Caki2 (cell line): ENCODE measurements at places on chromosomes 2 and 18. TPM values are rescaled to one million over a fixed set of nuclear protein-coding genes. Genes with fewer than 3 reads are reported as not detected.

TDRD15 gene
- not detected in 2 replicates for total RNA-seq

DNA sequence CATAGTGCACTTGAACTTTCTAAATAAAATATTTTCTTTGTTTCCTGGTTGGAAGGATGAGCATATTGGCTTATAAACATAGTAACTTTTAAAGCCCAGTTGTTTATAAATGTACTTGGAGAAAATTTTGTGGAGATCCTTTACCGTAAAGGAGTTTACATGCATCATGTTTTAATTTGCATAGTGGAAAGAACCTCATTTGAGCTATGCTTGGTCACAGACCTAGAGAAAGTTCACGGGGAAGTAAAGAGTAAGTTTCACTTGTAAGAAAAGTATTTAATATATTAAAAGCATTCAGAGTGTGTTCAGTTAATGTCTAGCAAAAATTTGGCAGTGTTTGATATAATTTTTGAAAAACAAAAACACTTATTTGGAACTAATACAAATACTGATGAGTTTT, 45.3 kb downstream of the PIKFYVE start:
- no peak for DNase-seq

NOL4 gene
- not detected in 2 replicates for total RNA-seq

- DNase-seq = no peak
These were observed 134.2 kb upstream of the NOL4 start for GRCh38 chr18:34358923-34359322.

DNA sequence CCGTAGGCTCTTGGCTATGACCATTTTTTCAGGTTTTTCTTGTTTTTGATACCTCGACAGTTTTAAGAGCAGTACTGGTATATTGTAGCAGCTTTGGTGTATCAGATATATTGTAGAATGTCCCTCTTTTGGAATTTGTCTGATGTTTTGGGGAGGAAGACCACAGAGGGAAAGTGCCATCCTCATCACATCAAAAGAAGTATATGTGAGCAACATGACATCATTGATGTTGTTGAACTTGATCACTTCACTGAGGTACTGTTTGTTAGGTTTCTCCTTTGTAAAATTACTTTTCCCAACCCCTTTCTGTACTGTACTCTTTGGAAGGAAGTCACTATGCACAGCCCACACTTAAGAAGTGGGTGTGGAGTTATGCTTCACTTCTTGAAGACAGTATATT, 41.0 kb downstream of the EML4 start:
- no peak for DNase-seq

DNA sequence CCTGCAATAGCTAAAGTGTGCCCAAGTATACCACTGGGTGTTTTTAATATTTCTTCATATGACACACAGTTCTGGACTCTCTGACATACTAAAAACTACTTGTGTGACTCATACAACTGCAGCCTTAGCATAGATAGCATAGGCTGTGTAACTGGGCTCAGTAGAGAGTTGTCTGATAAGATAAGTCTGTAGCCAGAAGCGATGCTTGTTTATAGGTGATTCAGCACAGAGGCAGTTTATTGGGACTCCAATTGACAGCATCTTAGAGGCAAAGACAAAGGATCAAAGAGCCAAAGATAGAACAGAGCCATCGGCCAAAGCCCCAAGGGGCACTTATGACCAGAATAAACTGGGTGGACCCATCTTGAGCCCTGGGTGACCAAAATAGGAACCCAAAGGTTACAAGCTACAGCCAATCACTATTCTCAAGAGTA, 42.3 kb downstream of the AAK1 start:
- DNase-seq = no peak

CRACDL gene
- not detected in 2 replicates for total RNA-seq

TUBA3E gene
- total RNA-seq = not detected in 2 replicates

CHRNA1 gene
- not detected in 2 replicates for total RNA-seq

RAD51AP2 gene
- not detected in 2 replicates for total RNA-seq

DNA sequence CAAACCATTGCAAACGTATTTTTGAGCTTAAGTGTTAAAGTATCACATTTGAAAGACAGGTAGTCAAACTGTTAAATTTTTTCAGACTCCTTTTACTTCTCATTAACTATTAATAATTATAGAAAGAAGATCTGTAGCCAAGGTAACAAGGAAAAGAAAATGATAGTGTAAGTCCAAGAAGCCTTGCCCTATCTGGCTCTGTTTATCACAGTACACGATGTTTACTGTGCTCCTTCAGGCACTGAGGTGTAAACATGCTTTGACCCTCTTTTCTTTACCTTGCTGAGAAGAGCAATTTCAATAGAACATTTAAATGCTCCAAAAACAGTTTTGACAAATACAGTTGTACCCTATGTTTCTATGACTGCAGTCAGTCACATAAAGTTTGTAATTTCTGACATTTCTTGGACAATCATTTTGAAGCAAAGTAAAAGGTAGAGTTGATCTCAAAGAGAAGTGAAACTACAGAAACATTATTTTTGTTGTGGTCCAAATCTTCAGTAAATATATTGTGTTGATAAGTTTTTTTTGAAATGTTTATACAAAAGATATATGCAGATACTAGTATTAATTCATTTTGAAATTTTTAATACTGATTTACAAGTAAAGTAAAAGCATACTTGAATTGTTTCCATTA, 152.6 kb upstream of the KYNU start:
- no peak for DNase-seq

TEX51 gene
- not detected in 2 replicates for total RNA-seq

- no peak for DNase-seq
These were observed 200.4 kb downstream of the TMEM247 start for GRCh38 chr2:46679761-46680160.

ALK gene
- not detected in 2 replicates for total RNA-seq

DNA sequence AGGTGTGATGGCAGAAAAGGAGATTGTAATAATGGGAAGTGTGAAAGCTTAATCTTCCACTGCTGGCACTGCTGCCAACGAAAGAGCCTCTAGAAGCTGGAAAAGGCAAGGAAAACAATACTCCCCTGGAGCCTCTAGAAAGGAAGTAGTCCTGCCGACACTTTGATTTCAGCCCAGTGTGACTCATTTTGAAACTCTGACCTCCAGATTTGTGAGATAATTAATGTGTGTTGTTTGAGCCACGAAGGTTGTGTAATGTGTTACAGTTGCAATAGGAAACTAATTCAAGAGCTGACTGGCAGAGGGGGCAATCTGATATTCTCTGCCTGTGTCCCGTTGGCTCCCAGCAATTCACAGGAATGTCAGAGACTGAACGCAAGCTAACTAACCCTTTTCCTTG, 219.2 kb upstream of the UBE2E3 start:
- no peak for DNase-seq

- peak; percentile 49 for DNase-seq
These were observed 286.9 kb downstream of the TMX3 start for GRCh38 chr18:68427951-68428401.

SLC4A3 gene
- total RNA-seq = 0.75 and 3.5 TPM in 2 replicates
